ENCODE measurements at places on chromosomes 6 and 20.

GRCh38 chr20:37741570-37741969, 47.7 kb downstream of the CTNNBL1 start:
- DNase-seq = no peak

GRCh38 chr6:16950302-16950701, 151.5 kb upstream of the STMND1 start:
- DNase-seq = no peak

DNA sequence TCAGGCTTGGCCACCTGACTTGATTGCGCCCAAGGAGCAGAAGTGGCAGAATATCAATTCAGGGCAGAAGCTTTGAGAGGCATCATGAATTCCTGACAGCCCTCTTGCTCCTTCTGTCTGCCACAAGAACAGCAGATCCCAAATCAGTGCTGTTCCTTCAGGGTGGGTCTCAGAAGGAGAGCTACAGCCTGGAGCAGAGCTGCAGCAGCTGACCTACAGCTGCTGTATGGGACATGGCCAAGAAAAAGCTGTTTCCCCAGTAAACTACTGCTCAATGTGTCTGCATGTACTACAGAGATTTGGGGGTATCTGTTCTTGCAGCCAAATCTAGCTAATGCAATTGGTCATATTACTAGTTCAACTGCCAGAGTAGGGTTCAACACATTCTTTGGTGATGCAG, 69.0 kb downstream of the SLC22A3 start:
- DNase-seq = no peak

GRCh38 chr6:14903176-14904038, 342.5 kb upstream of the JARID2 start:
- DNase-seq = no peak

DNA sequence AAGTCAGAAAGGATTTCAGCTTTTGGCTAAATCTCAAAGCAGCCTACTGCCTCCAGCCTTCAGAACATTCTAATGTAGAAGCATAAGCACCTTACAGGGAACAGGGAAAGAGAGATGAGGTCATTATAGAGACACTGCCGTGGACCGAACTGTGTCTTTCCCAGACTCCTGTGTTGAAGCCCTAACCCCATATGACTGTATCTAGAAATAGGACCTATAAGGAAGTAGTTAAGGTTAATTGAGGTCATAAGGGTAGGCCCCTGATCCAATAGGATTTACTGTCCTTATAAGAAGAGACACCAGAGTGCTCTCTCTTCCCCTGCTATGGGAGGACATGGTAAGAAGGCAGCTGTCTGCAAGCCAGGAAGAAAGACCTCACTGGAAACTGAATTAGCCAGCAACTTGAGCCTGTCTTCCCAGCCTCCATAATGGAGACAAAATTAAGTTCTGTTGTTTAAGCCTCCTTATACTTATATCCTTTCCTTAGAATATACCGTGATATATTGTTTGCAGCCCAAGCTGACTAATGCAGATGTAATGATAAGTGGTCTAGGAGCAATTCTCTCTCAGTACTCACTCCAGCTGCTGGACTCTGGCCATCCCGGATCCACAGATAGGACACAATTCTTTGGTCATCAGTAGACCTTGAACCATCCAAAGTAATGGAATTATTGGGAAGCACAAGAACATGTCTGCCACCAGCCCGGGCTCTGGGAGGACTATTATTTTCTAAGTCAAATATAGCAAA, 71.4 kb downstream of the ALDH5A1 start:
- no peak for DNase-seq

GRCh38 chr20:47262365-47263013, 94.0 kb downstream of the ZMYND8 start:
- no peak for DNase-seq
